Glutamatergic neuron (in vitro differentiated cells): ENCODE measurements at places on chromosomes 7 and 10. TPM values are rescaled to one million over a fixed set of nuclear protein-coding genes. Genes with fewer than 3 reads are reported as not detected.

DNA sequence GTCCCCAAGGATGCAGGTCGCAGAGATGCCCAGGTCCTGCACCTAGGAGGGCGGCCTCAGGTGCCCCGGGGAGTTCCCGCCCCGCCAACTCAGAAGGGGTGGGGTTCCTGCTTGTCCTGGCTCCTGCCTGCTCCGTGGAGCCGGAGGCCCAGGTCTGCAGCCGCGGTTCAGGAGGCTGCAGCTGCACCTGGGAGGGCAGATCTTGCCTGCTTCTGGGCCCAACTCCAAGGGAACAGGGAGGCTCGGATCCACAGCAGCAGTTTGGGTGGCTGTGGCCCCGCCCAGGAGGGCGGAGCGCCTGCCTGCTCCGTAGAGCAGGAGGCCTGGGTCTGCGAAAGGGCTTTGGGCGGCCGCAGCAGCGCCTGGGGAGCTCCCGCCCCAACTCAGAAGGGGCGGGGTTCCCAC, 108.2 kb upstream of the EGR2 start:
- no peaks in the 10 kb centered on the region for H3K27me3 ChIP-seq
- no peak overlapping the region for H3K27ac ChIP-seq
- H3K4me1 ChIP-seq: no peaks in the 10 kb centered on the region
- no peak for DNase-seq
- H3K36me3 ChIP-seq: no peaks in the 10 kb centered on the region
- H3K4me3 ChIP-seq: no peak overlapping the region

DNA sequence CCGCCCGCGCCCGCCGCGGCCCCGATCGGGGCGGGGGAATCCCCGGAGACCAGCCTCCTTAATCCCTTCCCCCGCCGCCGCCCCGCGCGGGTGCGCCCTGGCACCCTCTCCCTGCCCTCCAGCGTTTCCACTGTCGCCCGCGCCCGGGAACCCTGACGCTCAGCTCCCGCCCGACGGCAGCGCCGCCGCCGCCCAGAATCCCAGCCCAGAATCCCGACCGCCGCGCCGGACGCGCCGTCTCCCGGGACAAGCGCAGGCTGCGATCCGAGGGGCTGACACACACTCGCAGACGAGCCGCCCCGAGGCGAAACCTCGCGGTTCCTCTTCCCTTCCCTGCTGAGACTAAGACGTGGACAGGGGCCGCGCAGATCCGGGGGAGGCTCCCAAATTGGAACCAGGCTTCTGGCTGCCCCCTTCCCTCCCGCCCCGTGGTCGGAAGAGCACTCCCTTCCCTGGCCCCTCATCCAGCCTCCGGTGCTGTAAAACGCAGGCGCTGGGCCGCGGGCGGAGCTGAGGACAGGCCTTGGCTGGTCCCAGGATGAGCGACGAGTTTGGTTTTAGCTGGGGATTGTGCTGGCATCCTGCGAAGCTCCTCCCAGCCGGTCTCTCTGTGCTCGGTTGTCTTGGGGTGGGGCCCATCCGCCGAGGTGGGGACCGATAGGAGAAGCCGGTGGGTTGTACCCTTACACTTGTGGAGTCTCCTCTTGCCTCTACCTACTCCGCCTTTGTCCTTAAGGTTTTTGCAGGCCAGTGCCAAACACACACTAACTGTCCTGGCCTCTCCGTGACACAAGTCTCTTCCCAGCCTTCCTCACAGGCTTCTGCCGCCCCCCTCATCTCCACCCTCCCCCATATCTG, 1.1 kb downstream of the MARVELD1 start:
- H3K27ac ChIP-seq: no peak overlapping the region
- peaks cover 16% of the 10 kb centered on the region for H3K27me3 ChIP-seq
- H3K4me3 ChIP-seq: peak overlapping the region; percentile 98
- peak; percentile 81 for DNase-seq
- H3K36me3 ChIP-seq: no peaks in the 10 kb centered on the region
- H3K4me1 ChIP-seq: peaks cover 12% of the 10 kb centered on the region

- no peak for DNase-seq
- H3K4me3 ChIP-seq: no peak overlapping the region
- no peaks in the 10 kb centered on the region for H3K36me3 ChIP-seq
- H3K27me3 ChIP-seq: peaks cover 7% of the 10 kb centered on the region
- H3K4me1 ChIP-seq: peaks cover 21% of the 10 kb centered on the region
These were observed 362.8 kb upstream of the MBL2 start for GRCh38 chr10:53135213-53135896.

Gene CALN1
- total RNA-seq: 3.5 TPM
